ENCODE measurements at places on chromosomes 7 and 10.

- no peak for DNase-seq
Observed at GRCh38 chr10:23157691-23158369, 34.3 kb upstream of the PTF1A start.

GRCh38 chr7:139702313-139702731 is 75.5 kb downstream of the HIPK2 start:
- DNase-seq: no peak

GRCh38 chr7:149130572-149131198 is 4.6 kb upstream of the ZNF425 start:
- no peak for DNase-seq

DNA sequence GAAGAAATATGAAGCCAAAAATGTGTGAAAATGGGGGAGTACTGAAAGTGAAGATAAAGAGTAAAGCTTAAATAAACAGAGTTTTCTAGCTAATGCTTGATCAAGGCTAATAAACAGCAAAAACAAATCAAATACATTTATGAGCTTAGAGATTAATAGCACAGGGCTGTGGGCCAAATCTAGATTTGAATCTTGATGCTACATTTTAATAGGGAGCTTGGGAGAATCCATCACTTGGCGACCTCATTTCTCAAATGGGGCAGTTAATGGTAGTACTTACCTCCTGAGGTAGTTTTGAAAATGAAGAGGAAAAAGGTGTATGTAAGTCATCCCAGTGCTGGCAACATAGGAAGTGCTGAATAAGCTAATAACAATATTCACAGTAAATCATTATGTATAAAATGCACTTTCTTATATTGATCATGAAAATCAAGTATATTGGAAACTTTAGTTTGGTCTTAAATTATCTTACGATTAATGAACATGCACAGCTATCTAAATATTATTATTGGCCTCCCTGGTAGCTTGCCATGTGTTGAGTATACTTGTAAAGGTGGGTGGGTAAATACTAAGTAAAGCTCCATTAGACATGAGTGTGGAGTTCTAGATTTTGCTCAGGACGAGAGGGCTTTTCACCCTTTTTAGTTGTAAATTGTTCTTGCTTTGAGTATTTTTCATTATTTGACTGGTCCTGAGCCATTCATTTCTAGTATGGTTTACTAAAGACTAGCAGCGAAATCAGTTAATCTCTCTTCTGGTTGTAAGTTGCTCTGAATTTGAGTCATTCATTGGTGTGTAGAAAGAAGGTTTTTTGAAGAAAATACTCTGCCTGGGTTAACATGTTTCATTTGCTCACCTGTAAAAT is 5.1 kb downstream of the BICC1 start:
- DNase-seq: no peak

DNA sequence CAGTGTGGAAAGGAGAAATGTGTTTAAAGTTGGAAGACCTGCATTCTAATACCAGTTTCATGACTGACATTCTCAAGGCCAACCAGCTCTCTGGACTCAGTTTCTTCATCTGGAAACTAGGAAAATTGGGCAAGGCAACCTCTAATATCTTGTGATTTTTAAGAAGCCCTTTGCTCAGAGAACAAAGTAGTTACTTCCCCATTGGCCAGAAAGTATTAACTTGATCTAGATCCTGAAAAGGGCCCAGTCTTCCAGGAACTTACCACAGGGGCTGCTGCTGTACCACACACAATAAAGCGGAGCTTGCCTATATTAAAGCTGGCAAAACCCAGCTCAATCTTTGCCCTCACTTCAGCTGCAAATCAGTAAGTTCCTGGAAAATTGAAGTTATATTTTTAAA is 155.6 kb upstream of the ADO start:
- DNase-seq: no peak

- no peak for DNase-seq
Observed at GRCh38 chr7:4806983-4807597, 31.7 kb downstream of the AP5Z1 start.

- DNase-seq: no peak
Observed at GRCh38 chr7:148964483-148965267, 63.6 kb downstream of the PDIA4 start.

GRCh38 chr10:1638889-1639419 is 98.4 kb downstream of the ADARB2 start:
- DNase-seq: no peak

- no peak for DNase-seq
Observed at GRCh38 chr7:17598846-17599245, 300.4 kb downstream of the AHR start.

- no peak for DNase-seq
Observed at GRCh38 chr10:120819366-120819765, 31.8 kb upstream of the WDR11 start.

GRCh38 chr10:79979976-79980687 is 31.2 kb upstream of the SFTPD start:
- DNase-seq: no peak

- no peak for DNase-seq
Observed at GRCh38 chr7:21314954-21315353, 112.9 kb upstream of the SP4 start.

- DNase-seq: no peak
Observed at GRCh38 chr10:49596836-49597235, 13.3 kb upstream of the SLC18A3 start.

GRCh38 chr10:77111611-77112550 is 525.7 kb downstream of the KCNMA1 start:
- no peak for DNase-seq

- no peak for DNase-seq
Observed at GRCh38 chr10:48468866-48469511, 135.9 kb downstream of the ARHGAP22 start.

GRCh38 chr10:8225187-8225586 is 170.7 kb downstream of the GATA3 start:
- no peak for DNase-seq

Measured in cortex of kidney (tissue), 1 donor.